KBM-7 (cell line): ENCODE measurements at places on chromosomes 3 and 15.
A peak's percentile ranks its signal among the peaks of the same experiment; 100 is the strongest.

GRCh38 chr3:154970797-154971196 lies 109.3 kb upstream of the MME start:
- no peak for DNase-seq

GRCh38 chr3:175349168-175349567 lies 490.0 kb downstream of the NAALADL2 start:
- DNase-seq: peak; percentile 1

DNA sequence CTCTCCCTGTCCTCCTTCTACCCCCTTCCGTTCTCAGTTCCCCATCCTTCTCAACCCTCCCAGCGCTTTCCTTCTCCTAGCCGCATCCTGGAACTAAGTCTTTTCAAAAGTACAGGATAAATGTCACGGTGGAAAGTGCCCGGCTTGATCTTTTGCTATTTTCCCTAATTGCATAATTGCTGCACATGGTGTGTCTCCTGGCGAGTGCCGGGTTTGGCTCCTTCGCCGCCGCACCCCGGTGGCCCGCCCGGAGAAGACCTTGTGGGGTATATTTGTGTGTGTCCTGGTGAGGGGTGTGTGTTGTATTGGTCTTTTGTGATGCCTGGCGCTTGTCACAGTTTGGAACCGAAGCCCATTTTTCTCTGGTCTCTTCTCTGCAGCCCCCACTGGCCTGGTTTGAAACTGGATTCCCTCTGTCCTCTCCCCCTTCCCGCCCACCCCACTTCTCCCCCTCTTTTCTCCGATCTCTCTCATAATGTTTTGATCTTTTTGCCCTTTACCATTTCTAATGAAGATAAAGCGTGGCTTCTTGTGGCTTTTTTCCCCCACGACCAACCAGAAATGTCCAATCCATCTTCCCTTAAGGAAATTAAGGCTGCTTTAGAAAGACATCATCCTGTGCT lies 692 bp downstream of the UBE2E2 start:
- DNase-seq: peak; percentile 53

GRCh38 chr3:119258915-119259314 lies 18.2 kb upstream of the B4GALT4 start:
- DNase-seq: peak; percentile 63

GRCh38 chr3:28677581-28677980 lies 329.0 kb upstream of the AZI2 start:
- DNase-seq: no peak

- DNase-seq: no peak
Measured at GRCh38 chr15:82159922-82160321, 102.6 kb downstream of the EFL1 start.

DNA sequence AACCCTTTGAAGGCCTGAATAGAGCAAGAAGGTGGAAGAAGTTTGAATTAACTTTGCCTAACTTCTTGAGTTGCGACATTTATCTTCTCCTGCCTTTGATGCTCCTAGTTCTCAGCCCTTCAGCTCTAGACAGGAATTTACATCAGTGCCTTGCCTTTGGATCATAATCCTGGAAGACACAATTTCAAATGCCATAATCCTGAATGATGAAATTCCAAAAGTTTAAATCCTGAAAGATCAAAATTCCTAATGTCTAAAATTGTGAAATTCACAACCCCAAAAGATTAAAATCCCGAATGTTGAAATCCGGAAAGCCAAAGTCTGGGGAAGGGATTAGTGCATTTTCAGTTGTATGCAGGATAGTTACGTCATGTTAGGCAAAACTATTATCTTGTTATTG lies 166.6 kb upstream of the PDZRN3 start:
- DNase-seq: no peak

DNA sequence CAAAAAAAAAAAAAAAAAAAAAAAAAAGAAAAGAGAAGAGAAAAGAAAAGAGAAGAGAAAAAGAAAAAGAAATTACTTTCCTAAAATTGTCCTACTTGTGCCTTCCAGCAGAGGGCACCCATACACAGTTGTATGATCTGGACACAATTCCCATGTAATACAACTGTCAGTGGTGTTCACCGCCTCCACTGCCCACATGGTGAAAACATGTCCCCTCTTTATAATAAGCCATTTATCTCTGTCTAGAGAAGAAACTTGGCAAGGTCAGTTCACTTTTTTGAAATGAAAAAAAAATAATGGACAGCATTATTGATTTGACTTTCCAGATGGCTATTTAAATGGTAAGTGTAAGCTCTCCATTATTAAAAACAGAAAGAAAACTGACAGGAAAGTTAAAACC lies 459.4 kb downstream of the GBE1 start:
- DNase-seq: peak; percentile 51

DNA sequence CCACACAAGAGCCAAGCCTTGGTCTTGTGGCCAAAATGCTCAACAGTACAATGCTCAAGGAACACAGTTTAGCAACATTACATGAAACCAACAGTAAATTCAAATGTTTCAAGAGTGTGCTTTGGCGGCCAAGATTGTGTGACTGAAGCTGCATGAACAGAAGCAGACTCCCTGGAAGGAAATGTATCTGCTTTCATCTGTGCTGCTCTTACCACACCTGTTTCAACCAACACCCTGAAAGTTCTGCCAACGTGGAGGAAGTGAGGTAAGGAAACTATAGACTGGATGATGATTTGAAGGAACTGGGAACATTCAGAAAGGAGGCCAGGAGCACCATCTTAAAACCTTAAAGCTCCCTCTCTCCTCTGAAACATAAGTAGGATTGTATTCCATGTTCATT lies 55.7 kb downstream of the MB21D2 start:
- no peak for DNase-seq

GRCh38 chr15:20344601-20345400 lies 196.8 kb downstream of the GOLGA6L6 start:
- DNase-seq: no peak

GRCh38 chr3:149288655-149289054 lies 44.8 kb downstream of the TM4SF18 start:
- DNase-seq: no peak

DNA sequence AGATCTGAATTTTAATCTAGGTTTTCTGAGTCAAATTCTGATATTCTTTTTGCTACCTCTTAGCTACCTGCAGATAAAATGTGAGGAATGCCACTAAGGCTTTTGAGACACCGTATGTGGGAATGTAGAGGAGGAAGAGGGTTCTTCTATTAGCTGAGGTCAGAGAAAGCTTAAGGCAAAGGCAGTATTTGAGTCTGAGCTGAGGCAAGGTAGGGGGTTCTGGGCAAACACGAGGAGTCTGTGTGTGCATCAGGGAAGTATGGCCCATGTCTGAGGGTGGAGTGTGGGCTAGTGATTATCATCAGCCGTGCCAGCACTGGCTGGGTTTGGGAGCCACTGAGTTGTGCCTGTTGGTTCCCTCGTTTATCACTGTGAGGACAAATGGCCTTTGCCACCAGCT lies 181.1 kb downstream of the SOX2 start:
- DNase-seq: no peak
